ENCODE measurements at places on chromosomes 11 and 22.

- no peak for DNase-seq
Observed at GRCh38 chr22:40922484-40923303, 28.5 kb upstream of the RBX1 start.

DNA sequence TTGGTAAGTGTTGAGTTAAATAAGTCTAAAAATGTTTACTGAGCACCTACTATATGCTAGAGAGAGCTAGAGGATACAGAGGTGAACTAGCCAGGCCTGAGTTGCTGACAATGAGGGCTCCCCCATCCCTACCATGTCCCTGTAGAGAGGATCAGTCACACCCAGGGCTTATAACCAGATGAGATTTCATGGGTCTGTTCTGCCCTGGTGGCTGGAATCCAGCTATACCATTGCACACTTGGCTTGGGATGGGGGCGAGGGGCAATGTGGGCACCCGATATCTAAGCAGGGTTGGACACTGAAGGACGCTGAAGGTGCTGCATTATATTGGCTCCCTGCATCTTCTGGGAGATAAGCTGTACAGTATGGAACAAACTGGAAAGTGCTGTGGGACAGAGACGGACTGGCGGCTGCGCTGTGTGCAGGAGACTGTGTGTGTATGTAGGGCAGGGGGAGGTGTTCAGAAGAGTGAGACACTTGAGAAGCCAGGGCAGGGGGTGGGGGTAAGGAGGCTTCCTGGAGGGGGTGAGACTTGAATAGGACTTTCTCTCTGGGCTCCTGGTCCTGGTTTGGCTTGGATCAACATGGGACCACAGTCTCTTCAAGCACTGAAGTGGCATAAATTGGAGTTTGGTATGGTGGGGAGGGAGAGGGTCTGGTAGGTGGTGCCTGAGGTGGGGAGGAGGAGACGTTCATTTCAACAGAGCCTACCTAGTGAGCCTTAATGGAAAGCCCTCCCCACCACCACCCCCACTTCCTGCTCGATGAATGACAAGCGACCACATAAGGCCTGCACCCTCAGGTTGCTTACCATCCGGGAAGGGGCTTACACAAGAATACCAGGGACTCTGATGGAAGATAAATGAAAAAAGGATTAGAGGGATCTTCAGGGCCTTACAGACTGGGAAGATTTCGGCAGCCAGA, 1.8 kb downstream of the CD82 start:
- DNase-seq: no peak

GRCh38 chr11:61826930-61827570, 1.1 kb upstream of the FADS2 start:
- no peak for DNase-seq

- DNase-seq: no peak
Observed at GRCh38 chr11:77776455-77776854, 44.1 kb downstream of the RSF1 start.

DNA sequence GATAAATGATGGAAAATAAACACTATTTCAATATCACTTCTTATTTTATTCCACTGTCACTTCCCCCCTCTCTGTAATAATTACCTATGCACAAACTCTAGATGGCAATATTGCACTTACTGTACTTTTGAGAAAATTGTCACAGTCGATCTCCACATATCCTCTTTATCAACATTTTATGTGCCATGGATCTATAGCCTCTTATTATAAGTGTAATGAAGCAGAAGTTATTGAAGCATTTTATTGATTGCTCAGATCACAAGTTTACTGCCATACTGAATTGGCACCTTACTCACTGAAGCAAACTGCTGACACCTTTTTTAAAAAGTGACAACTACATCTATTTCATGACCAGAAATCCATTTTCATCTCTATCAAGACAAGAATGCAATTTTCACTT, 133.4 kb downstream of the DCDC1 start:
- DNase-seq: no peak

- no peak for DNase-seq
Observed at GRCh38 chr11:68302670-68303069, 9.7 kb upstream of the LRP5 start.

DNA sequence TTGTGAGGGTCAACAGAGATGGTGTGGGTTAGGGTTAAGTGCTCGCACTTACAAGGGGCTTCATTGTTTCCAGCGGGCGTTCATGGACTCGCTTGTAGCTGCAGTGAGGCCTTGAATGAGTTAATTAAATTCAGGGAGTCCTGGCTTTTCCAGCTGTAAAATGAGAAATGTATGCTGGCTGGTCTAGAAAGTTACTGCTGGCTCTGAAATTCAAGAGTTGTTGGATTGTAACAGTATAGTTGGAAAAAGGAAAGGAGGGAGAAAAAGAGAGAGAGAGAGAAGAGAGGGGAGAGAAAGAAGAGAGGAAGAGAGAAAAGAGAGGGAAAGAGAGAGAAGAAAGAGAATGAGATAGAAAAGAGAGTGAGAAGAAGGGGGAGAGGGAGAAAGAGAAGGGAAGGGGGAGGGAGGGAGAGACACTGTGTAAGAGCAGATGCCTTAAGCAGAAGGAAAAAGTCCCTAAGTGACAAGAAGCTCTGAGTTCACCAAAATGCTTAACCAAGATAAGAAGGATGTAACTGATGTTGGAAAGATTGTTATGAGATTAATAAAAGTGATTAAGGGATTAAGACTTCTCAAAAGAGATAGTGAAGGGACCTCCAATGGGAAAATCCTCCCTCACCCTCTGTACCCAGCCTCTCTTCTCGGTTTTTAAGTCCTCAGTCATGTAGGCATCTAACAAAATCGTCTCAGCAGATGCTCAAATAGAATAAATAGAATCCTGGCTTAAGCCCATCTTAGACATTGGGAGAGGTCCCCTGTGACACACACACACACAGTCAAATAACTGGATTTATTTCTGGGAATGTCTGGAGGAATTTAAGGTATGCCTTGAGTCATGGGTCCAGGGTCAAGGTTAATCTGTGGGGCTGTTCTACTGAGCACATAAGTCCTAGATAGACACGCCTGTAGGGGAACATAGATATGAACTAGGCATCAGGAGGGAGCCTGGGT, 477.9 kb downstream of the MIAT start:
- no peak for DNase-seq

Measured in GOT3 (cell line).